ENCODE measurements at places on chromosomes 2 and 18.

DNA sequence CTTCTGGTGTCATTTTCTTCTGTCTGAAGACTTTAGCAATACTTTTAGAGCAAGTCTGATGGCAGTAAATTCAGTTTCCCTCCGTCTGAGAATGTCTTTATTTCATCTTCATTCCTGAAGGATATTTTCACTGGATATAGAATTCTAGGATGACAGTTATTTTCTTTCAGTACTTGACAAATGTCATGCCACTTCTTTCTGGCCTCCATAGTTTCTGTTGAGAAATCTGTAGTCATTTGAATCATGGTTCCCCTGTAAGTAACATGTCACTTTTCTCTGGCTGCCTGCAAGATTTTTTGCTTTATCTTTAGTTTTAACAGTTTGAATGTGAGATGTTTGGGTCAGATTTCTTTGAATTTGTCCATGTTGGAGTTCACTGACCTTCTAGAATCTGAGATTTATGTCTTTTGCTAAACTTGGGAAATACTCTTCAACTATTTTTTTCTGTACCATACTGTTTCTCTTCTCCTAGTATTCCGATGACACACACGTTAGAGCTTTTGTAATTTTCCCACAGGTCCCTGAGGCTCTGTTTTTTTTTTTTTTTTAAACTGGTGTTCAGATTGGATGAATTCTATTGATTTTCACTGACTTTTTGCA is 30.2 kb downstream of the RMND5A start:
- DNase-seq: peak; percentile 10

GRCh38 chr2:224369028-224369632 is 32.8 kb downstream of the FAM124B start:
- peak; percentile 54 for DNase-seq

GRCh38 chr2:71457923-71458322 is 4.6 kb downstream of the DYSF start:
- no peak for DNase-seq

- no peak for DNase-seq
These were observed 109.0 kb upstream of the CELF4 start for GRCh38 chr18:37674570-37674969.

GRCh38 chr2:207202645-207203044 is 36.9 kb upstream of the KLF7 start:
- peak; percentile 55 for DNase-seq

DNA sequence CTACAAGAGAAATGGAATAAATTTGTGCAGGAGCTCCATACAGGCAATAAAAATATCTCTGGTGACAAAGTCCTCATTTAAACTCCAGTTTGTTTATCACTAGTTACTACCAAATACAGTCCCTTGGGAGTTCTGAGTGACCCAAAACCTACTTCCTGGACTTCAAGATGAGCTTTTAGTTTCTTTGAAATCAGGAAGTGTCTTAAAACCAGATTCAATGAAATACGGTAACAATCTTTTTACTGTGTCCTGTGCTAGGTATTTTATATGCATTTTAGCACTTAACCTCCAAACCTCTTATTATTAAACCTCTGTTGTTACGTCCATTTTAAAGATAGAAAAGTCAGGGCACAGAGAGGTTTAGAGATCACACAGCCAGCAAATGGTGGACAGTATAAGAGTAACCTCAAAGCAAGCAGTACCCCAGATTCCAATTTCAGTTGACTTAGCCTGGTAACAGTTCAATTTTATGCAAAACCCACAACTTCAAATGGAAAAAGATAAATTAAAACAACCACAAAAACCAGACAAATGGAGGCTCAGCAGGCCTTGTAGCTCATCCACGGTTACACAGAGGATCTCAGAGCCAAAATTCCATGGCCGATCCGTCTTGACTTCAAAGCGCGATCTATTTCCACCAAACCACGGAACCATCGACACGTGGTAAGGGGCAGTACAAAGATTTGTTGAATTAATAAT is 1.3 kb upstream of the KCMF1 start:
- DNase-seq: peak; percentile 52

- peak; percentile 81 for DNase-seq
These were observed 30.3 kb downstream of the TANC1 start for GRCh38 chr2:158998551-158999248.

DNA sequence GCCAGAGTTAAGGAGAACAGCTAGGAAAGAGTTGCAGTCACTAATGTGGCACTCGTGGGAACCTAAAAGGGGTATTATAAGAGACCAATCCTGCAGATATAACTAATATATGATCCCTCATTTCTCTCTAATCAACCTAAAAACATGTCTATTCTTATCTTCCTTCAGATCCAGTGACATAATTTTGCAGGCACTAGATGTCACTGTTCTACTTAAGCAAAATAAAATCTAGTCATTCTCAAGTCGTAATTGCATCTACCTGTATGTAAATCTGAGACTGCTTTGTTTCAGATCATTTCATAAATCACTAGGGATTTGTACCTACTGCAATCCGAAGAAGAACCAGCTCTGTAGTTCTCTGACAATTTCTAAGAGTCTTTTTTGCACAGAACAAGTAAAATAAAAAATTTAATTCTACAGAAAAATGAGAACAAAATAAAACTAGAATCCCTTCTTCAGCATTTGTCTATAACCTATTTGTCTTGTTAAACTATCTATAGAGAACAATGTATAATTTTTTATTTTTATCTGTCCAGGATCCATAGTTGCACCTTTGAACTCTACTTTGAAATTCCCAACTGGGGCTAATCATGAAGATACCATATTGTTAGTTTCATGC is 56.5 kb upstream of the ERBB4 start:
- DNase-seq: peak; percentile 54

GRCh38 chr2:54728669-54729120 is 5.2 kb downstream of the EML6 start:
- peak; percentile 84 for DNase-seq

GRCh38 chr2:217886720-217887309 is 116.0 kb downstream of the TNS1 start:
- DNase-seq: peak; percentile 65
